ENCODE measurements at places on chromosomes 6 and 20.

- DNase-seq = no peak
Observed at GRCh38 chr6:48567016-48567415, 456.0 kb upstream of the PTCHD4 start.

DNA sequence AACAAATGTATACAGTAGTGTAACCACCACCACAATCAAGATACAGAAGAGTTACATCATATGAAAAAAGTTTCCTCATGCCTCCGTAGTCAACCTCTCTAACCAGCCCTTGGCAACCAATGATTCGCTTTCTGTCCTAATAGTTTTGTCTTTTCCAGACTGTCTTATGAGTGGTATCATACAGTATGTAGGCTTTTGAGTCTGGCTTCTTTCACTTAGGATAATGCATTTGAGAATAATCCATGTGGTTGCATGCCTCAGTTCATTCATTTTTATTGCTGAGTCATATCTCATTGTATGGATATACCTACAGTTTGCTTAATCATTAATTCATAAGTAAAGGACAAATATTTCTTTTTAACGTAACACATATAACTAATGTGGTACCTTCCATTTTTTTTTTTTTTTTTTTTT, 86.4 kb upstream of the RIPOR2 start:
- DNase-seq = no peak

DNA sequence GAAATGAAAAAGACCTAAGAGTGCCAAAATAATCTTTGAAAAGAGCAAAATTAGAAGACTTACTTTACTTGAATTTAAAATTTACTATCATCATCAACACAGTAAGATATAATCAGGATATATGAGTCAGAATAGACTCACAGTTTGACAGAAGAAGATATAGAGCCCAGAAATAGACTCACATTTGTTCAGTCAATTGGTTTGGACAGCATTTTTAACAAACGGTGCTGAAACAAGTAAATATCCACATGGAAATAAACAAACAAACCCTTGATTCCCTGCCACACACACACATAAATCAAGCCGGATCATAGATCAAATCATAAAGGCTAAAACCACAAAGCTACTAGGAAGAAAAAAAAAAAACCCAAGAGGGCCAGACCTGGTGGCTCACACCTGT, 291.1 kb downstream of the ADGRG6 start:
- DNase-seq = no peak

DNA sequence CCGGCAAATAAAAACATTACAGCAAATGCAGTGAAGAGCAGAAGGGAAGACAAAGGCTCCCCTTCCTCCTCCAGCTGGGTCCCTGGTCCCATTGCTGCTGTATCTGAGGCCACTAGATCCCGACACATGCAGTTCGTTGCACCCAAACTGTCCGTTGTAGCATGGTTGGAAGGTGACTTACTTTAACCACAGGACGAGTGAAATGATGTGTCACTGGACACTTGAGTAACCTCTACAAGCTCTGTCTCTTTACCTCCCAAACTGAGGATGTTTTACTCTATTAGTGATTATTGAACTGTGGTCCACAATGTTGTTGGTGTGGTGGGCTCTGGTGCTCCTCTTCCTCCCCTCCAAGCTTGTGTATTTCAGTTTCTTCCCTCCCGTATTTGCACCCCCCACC, 46.2 kb upstream of the ARMH2 start:
- DNase-seq = no peak

GRCh38 chr20:58146081-58146745, 82.2 kb downstream of the ANKRD60 start:
- DNase-seq = no peak

- DNase-seq = no peak
Observed at GRCh38 chr6:36973190-36973589, 12.8 kb downstream of the MTCH1 start.

DNA sequence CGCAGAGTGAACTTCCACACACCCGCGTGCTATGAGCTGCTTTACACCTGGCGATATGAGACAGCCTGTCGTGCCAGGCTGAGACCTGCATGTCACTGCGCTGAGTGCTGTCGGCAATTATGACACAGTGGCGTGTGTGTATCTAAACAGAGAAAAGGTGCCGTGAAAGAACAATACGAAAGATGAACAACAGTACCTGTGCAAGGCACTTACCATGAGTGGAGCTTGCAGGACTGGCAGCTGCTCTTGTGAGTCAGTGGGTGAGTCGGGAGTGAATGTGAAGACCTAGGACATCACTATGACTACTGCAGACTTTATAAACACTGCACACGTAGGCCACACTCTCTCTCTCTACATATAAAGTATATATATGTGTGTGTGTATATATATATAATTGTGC, 68.5 kb upstream of the DUSP22 start:
- no peak for DNase-seq
